ENCODE measurements at places on chromosomes 6 and 20.

DNA sequence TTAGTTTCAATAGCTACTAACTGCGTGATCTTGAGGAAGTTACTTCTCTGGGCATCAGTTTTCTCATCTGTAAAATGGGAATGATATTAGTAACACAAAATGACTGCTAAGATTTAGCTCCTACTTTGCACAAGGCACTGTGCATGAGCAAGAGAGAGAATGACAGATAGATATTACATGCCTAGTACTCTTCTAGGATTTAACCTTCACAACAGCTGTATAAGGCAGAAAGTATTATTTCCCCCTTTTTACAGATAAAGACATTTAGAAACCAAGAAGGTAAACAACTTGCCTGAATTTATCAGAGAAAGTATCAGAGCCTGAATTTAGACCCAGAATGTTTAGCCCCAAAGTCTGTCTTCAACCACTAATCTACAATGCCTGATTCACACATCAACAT is 281.6 kb downstream of the KHDC1L start:
- DNase-seq: no peak

GRCh38 chr6:54236984-54237383 is 71.3 kb upstream of the TINAG start:
- no peak for DNase-seq

DNA sequence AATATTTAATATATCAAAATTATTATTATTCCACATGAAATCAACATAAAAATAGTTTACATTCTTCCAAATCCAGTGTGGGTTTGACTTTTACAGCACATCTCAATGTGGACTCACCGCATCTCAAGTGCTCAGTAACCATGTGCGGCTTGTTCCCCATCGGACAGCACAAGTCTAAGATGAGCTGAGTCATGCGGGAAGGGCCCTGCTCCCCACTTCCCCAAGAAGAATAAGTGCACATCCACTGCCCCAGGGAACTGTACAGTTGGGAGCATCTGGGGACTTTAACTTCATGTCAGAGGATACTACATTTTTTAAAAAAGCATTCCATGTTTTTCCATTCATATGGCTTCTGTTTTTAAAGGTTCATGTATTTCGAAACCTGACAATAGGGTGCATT is 325.6 kb downstream of the BTBD3 start:
- DNase-seq: no peak

DNA sequence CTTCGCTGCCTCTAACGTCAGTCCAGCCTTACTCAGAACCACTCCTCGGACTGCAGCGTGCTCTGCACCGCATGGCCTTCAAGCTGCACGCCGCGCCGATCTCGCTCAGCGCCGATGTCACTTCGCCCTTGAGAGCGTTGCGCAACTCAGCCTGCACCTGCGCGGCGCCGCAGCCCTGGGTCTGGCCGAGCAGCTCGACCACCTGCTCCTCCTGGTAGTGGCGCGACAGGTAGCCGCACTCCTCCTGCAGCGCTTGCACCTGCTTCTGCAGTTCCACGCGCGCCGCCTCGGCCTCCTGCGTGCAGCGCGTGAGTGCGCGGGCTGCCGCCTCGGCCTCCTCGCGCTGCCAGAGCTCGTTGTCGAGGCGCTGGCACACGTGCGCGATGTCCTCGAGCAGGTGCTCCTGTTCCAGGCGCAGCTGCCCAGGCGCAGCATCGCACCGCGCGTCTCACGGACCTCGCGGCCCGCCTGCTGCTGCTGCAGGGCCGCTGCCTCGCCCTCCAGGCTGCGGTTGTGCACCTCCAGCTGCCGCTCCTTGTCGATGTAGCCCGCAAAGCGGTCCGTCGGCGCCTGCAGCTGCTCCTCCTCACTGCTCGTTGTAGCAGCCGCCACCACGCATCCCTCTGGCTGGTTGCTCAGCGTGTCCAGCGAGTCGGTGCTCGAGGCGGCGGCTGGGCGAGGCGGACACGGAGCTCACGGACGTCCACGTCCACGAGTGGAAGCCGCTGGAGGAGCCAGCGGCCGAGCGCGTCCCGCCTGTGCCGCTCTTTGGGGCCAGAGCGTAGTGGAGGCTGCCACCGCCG is 380.6 kb upstream of the CHD6 start:
- no peak for DNase-seq

DNA sequence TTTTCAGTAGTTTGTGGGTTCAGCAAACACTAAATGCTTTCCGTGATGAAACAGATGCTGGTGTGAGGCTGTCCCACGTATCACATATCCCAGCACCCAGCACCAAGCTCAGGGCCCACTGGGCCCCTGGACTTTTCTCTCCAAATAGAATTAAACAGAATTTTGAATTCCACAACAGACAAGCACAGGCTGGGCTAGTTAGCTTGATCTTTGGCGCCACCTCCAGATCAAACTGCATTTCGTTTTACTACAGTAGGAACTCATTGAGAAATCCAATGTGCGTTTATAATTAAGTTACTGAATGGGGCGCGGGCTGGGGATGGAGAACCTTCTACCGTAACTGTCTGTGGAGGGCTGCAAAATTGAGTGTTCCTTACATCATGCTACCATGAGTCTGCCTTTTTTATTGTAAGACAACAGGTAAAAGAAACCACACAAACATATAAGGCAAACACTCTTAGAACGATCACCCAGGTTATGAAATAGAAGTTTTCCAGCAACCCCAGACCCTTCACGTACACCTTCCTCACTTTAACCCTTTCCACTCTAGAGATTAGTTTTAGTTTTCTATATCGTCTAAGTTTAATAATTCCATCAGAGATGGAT is 107.8 kb downstream of the ZFP64 start:
- peak; percentile 46 for DNase-seq

GRCh38 chr20:62475027-62475771 is 596 bp downstream of the GATA5 start:
- no peak for DNase-seq

GRCh38 chr20:58702859-58703648 is 10.5 kb downstream of the NPEPL1 start:
- DNase-seq: no peak

DNA sequence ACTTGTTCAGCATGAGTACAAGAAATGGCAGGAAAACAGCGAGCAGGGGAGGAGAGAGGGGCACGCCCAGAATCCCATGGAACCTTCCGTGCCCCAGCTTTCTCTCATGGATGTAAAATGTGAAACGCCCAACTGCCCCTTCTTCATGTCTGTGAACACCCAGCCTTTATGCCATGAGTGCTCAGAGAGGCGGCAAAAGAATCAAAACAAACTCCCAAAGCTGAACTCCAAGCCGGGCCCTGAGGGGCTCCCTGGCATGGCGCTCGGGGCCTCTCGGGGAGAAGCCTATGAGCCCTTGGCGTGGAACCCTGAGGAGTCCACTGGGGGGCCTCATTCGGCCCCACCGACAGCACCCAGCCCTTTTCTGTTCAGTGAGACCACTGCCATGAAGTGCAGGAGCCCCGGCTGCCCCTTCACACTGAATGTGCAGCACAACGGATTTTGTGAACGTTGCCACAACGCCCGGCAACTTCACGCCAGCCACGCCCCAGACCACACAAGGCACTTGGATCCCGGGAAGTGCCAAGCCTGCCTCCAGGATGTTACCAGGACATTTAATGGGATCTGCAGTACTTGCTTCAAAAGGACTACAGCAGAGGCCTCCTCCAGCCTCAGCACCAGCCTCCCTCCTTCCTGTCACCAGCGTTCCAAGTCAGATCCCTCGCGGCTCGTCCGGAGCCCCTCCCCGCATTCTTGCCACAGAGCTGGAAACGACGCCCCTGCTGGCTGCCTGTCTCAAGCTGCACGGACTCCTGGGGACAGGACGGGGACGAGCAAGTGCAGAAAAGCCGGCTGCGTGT is 11.6 kb downstream of the TNFAIP3 start:
- DNase-seq: no peak

GRCh38 chr20:48384147-48384818 is 443.5 kb downstream of the PREX1 start:
- DNase-seq: no peak

DNA sequence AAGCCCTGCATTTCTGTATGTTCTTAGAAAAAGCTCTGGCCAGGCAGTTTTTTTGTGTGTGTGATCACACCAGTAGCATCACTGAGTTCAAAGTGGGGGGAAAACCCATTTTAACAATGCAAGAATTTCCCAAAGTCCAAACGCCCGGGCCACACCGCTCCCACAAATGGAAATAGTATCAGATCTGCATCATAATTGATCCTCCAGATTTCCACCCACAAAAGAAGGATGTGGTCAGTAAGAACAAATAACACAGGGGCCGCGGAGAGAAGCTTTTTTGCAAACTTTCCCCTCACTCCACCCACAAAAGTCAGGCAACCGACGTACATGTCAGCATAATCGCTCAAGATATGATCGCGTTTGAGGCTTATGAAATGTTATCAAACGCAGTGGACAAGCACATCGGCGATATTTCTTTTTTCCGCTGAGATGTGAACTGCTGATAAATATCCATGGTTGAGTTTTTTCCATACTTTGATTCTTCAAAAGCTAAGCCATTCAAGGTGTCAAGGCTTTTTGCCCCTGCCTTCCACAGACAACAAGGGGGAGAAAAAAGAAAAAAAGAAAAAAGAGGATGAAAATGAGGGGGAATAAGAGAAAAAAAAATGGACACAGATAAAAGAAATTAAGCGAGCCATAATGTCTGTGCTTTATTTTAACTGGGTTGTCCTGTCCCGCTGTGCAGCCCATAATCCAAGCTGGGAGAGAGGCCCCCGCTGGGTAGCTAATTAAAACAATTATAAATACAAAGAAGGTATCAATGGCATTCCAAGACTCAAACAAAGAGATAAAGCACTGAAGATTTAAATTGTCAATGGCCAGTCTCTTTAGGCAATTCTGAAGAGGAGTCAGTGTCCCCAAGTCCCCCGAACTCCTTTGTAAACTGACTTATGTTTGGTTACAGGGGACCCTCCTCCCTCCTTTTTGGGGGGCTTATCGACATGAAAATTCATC is 143.5 kb downstream of the ZFP64 start:
- no peak for DNase-seq

- DNase-seq: no peak
Measured at GRCh38 chr6:151240791-151241642, 1.2 kb downstream of the AKAP12 start.

GRCh38 chr20:40757087-40757486 is 68.1 kb upstream of the MAFB start:
- DNase-seq: no peak

GRCh38 chr20:49431329-49431728 is 51.1 kb downstream of the KCNB1 start:
- no peak for DNase-seq

DNA sequence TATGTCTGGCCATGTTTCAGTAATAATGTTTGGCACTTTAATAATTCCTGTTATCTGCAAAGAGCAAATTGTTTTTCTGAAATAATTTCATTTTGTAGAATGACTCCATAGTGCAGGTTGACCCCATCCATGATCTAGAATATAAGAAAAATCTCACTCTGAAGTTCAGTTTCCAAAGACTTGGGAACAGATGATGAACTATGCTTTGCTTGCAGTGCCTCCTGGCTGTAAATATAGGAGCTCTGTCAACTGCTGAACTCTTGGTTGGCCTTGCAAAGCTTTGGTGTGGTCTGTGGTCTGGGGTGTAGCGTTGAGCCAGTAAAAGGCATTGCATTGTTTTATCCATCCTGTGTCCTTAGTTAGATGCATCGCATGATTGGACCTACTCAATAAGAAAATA is 104.0 kb downstream of the PLCB4 start:
- no peak for DNase-seq

DNA sequence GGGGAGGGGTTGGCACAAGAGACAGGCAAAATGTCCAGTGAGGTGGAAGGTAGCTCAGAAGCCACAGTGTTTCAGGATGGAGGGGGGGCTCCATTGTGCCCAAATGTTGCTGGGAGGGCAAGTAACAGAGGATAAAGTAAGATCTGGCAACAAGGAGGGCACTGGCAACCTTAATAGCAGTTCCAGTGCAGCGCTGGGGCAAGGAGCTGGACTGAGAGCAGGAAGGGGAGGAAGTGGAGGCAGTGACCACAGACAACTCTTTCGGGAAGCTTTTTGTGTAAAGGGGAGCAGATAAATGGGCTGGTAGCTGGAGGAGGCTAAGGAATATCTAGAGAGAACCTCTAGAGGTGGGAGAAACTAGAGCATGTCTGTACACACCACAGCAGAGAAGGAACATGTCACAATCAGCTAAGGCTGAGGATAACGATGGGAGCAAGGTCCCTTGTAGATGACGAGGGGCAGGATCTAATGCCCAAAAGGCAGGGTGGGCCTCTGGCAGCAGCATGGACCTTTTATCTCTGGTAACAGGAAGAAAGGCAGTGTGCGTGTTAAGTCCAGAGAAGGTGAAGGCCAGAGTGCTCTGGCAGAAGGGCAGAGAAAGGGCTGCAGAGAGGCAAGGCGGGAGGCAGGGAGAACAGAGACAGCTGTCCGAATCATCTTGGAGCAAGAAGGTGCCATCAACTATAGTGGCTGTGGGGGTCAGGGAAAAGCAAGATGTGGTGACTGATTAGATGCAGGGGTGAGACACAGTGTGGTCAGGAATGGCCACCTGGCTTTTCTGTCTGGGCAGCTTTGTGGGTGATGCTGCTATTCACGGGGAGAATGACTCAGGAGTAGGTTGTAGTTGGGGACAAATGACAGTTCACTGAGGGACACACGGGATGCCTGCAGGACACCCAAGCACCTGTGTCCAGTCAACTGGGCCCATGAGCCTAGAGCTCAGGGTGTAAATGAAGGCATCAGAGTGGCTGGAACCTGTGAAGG is 17.4 kb downstream of the TMEM242 start:
- DNase-seq: no peak

GRCh38 chr20:38229376-38230252 is 30.9 kb downstream of the KIAA1755 start:
- DNase-seq: peak; percentile 2

GRCh38 chr6:21022343-21023107 is 488.3 kb downstream of the CDKAL1 start:
- DNase-seq: no peak

- no peak for DNase-seq
Measured at GRCh38 chr20:53020376-53020775, 48.2 kb downstream of the TSHZ2 start.

- DNase-seq: no peak
Measured at GRCh38 chr6:134457941-134458340, 140.0 kb upstream of the SGK1 start.

GRCh38 chr6:30964075-30964474 is 19.4 kb upstream of the MUC21 start:
- no peak for DNase-seq
